ENCODE measurements at places on chromosomes 2 and 18.

DNA sequence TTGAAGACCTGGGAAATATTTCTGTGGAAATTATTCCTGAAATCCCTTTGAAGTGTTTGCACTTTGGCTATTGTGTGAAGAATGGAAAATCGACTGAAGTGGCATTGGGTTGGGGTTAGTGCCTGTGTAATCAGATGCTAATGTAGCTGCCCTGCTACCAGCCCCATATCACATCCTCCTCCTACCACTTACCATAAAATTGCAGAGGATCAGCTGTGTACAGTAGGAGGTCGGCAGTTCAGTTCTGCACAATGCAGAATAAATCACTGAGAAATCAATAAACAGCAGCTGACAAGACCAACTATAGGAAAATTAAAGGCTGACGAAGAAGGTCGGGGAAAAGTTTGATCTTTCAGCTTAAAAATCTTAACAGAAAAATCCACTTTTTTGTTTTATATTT is 440.9 kb downstream of the PTPRM start:
- no peak for DNase-seq

GRCh38 chr18:46010050-46010449 is 42.9 kb upstream of the EPG5 start:
- DNase-seq, result no peak

- no peak for DNase-seq
Measured at GRCh38 chr2:25740810-25741381, 67.5 kb upstream of the DTNB start.

- DNase-seq, result no peak
Measured at GRCh38 chr2:229429589-229429988, 158.5 kb upstream of the PID1 start.

DNA sequence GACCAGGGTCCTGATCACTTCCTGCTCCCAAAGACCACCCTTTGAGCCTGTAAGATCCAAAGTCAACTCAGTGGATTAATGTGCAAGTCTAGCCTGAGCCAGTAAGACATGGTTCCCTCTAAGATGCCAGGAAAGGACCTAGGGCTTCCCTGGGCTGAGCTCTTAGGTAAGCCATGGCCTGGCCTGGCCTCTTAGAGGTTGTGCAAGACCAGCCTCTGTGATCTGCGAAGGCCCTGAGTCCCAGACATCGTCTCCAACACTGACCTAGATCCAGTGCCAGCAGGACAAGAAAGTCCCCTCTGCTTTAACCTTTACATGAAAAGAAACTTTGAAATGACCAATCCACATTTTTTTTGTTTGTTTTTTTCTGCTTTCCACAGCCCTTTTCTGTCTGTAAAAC is 73.6 kb upstream of the CYP1B1 start:
- no peak for DNase-seq

- no peak for DNase-seq
Measured at GRCh38 chr18:23226930-23227725, 91.8 kb downstream of the CABLES1 start.

GRCh38 chr2:62654423-62654791 is 51.1 kb upstream of the EHBP1 start:
- no peak for DNase-seq

DNA sequence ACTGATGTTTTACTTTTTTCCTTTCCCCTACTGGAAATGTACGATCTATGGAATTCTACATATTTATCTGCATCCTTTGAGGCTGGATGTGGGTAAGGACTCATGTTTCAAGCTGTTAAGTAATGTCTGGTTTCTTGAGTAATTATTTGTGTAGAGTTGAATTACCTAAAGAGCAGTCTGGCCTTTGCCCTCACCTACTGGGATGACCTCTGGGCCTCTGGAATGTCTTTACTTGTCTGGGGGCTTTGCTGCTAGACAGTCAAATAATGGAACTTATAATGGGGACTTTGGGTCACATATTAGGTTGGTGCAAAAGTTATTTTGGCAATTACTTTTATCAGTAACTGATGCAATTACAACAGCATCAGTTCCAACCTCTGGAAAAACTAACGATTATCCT is 244.7 kb downstream of the CCDC178 start:
- no peak for DNase-seq

DNA sequence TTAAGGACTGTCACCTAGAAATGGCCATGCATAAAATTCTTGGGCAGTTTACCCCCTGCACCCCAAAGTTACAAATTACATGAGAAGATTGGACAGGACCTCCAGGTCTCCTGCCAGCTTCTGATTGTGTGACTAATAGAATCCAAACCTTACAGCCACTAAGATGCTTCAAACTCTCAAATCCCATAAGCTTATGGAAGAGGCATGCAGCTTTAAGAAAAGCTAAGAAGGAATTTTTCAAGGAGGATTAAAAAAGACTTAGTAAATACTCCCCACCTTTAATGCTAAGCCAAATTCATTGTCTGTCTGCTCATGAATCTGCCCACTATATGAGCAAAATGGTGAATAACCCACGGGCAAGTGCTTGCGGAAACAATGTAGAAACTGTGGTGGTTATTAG is 86.3 kb downstream of the MAIP1 start:
- DNase-seq, result no peak

GRCh38 chr18:66550366-66550765 is 53.5 kb downstream of the CDH19 start:
- no peak for DNase-seq
